CD4-positive, alpha-beta T cell treated with Interleukin-21 for 1 hour (primary cell): ENCODE measurements at places on chromosomes 11 and 22.
A peak's percentile ranks its signal among the peaks of the same experiment; 100 is the strongest.

DNA sequence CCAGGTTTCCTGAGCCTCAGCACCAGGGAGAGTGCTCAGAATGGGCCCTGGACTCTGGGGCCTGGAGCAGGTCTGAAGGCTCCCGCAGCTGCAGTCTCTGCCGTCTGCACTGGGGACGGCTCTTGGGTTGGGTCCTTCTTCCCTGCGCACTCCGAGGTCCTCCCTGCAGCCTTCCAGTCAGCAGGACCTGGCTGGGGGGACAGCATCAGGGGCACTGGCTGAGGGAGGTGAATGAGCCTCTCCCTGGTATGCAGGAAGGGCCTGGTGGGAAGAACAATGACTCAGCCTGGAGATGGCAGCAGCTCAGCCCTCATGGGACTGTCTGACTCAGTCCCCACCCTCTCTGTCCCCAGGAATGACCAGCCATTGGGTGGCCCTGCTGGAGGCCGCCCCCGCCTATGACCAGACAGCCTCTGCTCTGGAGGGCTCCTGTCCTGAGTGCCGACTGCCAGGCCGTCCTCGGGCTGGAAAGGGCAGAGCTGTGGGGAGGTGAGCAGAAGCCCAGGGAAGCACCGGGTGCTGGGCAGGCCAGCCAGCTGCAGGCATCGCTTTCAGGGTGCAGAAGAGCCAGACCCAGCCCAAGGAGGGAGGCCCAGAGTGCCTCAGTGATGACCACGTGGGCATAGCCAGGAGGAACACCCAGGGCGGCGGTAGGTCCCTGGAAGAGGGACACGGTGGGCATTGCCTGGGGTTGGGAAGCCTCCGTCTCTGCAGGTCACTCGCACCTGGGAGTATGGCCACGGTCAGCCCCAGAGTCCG is 455.0 kb downstream of the BRD1 start:
- DNase-seq, result no peak

DNA sequence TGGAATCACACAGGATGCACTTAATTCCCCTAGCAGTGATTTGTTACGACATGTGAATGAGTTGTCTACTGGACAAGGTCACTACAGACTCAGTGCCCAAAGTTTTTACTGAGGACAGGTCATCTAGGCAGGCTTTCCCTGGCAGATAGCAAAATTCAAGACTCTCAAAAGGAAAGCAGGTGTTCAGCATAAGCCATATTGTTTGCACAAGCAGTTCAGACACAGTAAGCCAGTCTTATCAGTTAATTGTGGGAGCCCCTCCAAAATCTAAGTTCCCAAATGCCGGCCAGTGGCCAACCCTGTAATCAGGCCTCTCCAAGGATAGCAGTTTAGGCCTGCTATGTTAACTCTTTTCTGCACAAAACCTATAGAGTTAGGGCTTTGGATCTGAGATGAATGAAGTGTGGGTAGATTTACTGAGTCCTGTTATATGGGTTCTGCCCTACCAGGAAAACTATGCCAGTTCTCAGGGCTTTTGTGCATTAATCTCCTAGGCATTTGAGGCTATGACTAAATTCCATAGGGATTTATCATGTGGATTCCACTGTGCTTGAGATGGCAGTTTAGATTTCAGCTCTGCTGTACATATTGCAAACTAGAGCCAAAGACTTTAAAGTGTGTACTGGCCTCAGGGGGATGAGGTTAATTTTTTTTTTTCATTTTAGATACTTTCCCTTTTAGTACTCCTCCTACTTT is 4.8 kb upstream of the ARHGEF12 start:
- DNase-seq, result no peak

DNA sequence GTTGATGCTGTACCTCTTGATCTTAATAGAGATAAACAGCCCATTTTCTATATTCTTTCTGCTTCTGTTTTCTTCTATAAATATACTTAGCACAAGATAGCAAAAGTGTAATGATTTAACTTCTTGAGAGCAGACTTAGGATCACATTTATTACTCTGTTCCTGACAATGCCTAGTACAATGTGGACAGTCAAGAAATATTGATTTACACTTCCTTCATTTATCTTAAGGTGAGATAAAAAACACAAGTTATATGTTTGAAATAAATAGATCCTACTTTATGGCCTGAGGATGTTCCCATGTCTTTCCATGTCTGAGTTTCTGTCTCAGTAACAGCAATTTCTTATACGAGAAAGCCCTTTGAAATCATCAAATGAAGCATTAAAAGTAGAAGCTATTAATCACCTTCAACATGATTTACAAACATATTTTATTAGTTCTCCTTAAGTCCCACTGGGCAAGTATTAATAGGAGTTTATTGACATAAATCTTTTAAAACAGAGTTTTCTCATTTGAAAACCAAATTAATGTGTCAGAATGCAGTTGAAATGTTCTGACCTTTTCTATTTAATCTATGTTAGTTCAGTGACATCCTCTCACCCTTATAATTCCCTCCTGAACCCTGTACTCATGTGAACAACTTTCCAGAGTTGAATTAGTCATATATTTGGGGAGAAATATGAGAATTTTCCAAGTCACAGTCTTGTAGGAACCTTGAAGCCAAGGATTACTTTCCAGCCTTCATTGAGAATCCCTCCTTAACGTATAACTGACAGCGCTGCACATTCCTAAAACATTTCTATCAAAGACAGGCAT is 1611.7 kb upstream of the TENM4 start:
- no peak for DNase-seq

GRCh38 chr11:95788921-95789505 is 569 bp downstream of the FAM76B start:
- peak; percentile 28 for DNase-seq

GRCh38 chr11:83540112-83540675 is 254.0 kb upstream of the CCDC90B start:
- no peak for DNase-seq
